ENCODE measurements at places on chromosomes 3 and 15. TPM values are rescaled to one million over a fixed set of nuclear protein-coding genes. Genes with fewer than 3 reads are reported as not detected.

Gene P3H2
- total RNA-seq = 41.5 TPM

Gene MGLL
- 0.11 TPM for total RNA-seq

Gene BLM
- 43.4 TPM for total RNA-seq

Gene MST1R
- 5.3 TPM for total RNA-seq

Gene CYP1A1
- total RNA-seq = not detected

Gene FSTL1
- 326 TPM for total RNA-seq

Gene BNC1
- not detected for total RNA-seq

Gene ZNF660
- 16.4 TPM for total RNA-seq

Gene CDCP1
- total RNA-seq = 12.9 TPM

Gene SPINK8
- total RNA-seq = not detected

Gene DAG1
- 94.0 TPM for total RNA-seq

Gene FOXP1
- 75.3 TPM for total RNA-seq

Gene CASR
- total RNA-seq = 0.02 TPM

Gene RAF1
- total RNA-seq = 103 TPM

Gene TMEM45A
- 10.1 TPM for total RNA-seq

Gene FGF7
- total RNA-seq = not detected

Gene ZDHHC23
- total RNA-seq = 25.2 TPM

Gene GRM2
- total RNA-seq = 1.5 TPM

Gene FOXB1
- total RNA-seq = 3.7 TPM

Gene ACAA1
- total RNA-seq = 44.3 TPM

Gene BSN
- total RNA-seq = 2.4 TPM

Gene GOLGA8J
- total RNA-seq = not detected

Gene TUSC2
- 35.5 TPM for total RNA-seq

Gene FAM227B
- total RNA-seq = 5.1 TPM

Gene COL6A6
- 0.07 TPM for total RNA-seq

Gene C2CD4A
- total RNA-seq = not detected

Gene CRYGS
- 0.83 TPM for total RNA-seq

Gene MIX23
- total RNA-seq = 80.6 TPM

Gene ILDR1
- total RNA-seq = 0.68 TPM

Gene SYNPR
- 0.64 TPM for total RNA-seq

Gene HESX1
- 28.4 TPM for total RNA-seq

Gene PLAAT1
- total RNA-seq = 5.6 TPM

Gene LPP
- total RNA-seq = 64.6 TPM

Gene MYL3
- 0.24 TPM for total RNA-seq

Gene TCAIM
- 21.9 TPM for total RNA-seq

Gene RAB5A
- 84.8 TPM for total RNA-seq

Gene KNL1
- 16.8 TPM for total RNA-seq

Gene MB21D2
- total RNA-seq = 20.8 TPM

Gene SV2B
- total RNA-seq = 0.07 TPM

Gene SCG5
- 23.9 TPM for total RNA-seq

Gene A4GNT
- total RNA-seq = not detected

Gene NCBP2
- total RNA-seq = 120 TPM

Gene FRMD5
- total RNA-seq = 3.8 TPM

All from H9 (cell line).